ENCODE measurements at places on chromosomes 4 and X.

DNA sequence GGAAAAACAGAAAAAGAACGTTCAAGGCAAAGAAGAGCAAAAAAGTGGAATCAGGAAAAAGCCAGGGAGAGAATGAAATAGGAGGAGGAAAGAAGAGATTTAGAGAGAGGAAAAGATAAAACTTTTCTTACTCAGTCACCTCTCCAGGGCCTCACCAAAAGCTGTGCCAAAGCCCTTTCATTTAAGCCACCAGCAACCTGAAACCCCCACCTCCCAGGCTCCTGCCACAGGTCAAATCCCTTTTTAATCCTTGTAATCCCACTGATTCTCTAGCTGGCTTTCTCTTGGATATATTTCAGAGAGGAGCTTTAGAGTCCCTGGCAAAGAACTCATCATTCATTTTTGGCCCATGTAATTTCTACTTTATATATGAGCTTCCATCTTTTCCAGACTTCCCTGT lies 25.7 kb upstream of the XIAP start:
- no peak for DNase-seq

DNA sequence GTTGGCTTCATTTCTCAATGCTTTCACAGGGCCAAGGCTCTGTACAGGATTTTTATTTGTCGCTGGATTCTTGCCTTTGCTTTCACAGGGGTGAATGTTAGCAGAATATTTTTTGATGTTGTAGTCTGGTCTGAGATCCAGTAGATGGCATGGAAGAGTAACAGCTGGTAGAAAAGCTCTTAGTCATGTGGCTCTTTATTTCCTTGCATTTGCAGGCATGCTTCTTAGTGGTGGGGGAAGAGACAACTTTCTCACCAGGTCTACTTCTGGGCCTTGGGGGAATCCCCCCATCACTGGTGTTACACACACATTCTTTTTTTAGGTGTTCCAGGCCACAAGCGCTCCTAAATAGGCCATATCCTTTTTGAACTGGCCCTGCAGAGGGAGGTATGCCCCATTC lies 58.2 kb upstream of the DKK2 start:
- no peak for DNase-seq

GRCh38 chr4:176875446-176875930 lies 82.8 kb upstream of the VEGFC start:
- no peak for DNase-seq

- DNase-seq: no peak
Observed at GRCh38 chrX:46882266-46882665, 30.0 kb upstream of the JADE3 start.

DNA sequence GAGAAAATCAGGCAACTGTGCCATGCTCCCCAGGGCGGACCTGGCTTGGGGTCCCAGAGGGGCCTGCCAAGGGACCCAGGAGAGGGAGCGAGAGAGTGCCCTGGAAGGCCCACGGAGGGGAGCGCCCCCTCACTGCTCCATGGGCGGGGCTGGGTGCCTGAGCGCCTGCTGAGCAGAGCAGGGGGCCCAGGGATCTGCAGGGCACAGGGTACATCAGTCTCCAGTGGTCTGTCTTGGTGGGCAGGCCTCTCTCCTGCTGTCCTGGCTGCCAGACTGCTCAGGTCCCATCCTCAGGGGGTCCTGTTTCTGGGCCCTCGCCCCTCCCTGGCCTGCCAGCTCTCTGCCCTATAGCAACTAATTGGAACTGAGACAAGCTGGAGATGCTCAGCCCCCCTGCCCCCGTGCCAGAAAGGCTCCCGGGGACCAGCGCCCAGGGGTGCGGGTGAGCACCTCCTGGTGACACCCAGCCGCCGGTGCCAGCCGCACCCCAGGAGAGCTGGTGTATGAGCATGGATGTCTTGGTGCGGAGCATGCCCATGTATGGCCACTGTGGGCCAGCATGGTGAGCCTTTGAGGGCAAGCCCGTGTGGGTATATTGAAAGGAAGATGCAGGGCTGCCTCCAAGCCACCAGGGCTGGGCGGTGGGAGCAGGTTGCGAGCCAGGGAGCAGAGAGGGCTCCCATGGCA lies 1.3 kb downstream of the BGN start:
- no peak for DNase-seq

GRCh38 chrX:150581093-150581775 lies 12.8 kb downstream of the MTM1 start:
- no peak for DNase-seq

- DNase-seq: no peak
Observed at GRCh38 chrX:78387364-78387763, 60.0 kb upstream of the CYSLTR1 start.

DNA sequence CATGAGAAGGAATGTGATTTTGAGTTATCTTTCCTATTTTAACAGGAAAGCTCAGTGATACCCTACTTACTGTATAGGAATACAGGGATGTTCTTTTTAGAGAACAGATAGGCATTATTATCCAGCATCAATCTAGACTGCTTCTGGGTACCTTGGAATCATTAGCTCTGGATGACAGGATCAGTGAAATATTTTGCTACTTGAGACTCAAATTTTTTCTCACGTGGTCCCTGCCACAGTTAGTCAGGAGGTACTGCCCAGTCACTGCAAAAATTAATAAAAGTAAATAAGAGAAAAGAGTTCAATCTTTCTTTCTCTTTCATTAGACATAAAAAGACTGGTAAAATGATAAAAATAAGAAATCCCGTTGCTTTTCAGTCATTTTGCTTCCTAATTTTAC lies 5.5 kb downstream of the ZNF827 start:
- no peak for DNase-seq

GRCh38 chr4:60522265-60522664 lies 677.9 kb upstream of the ADGRL3 start:
- DNase-seq: no peak

- no peak for DNase-seq
Observed at GRCh38 chrX:16610121-16610621, 39.8 kb upstream of the S100G start.

DNA sequence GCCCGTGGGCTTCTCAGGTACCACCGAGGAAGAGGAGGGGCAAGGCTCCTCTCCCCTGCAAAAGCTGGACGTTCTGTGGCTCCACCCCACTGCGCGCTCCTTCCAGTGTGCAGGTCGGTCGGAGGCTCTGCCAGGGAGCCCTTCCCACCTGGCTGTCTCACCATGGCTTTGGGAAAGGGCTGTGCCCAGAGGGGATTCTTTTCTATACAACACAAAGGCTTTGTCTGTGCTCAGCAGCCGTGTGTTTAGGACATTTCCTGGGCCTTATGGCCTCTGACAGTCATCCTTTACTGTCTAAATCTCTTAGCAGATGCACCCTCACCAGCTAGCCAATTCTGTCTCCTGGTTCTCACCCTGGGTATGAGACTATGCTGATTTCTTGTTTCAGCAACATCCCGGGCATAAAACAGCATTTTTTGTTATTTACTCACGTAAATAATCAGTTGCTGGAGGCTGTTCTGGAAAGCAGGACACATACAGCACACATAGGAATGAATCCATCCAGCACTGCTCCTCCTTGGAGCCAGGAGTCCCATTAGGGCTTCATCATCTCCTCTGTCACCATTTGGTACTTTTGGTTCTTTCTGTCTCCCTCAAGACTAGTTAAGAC lies 20.4 kb upstream of the ATXN3L start:
- no peak for DNase-seq

DNA sequence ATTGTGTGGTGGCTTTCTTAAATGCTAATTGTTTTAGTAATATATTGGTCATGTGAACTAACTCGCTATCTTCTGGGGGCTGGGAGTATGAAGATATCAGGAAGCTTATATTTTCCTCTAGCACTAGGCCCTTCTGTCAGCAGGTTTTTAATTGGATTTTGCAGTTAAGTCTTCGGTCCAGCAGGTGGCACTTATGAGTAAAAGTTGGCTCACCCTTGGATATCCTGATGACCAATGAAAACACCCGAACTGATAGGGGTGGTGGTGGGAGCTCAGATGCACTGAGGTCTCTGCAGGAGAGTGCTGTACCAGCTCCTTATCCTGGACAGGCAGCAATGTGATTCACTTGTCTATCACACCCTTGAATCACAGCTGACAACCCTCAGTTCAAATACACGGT lies 1365.8 kb upstream of the DIAPH2 start:
- no peak for DNase-seq

- no peak for DNase-seq
Observed at GRCh38 chr4:37960098-37960497, at the start of gene PTTG2. Gene PTTG2 (plus strand): TSS chr4:37960398. CDS start chr4:37960435, 37 bp downstream.

- DNase-seq: no peak
Observed at GRCh38 chr4:79585330-79585729, 177.3 kb upstream of the GK2 start.
